ENCODE measurements at places on chromosomes 16 and 17. TPM values are rescaled to one million over a fixed set of nuclear protein-coding genes. Genes with fewer than 3 reads are reported as not detected.

The PRM2 gene
- not detected for total RNA-seq

The OR4D2 gene
- not detected for total RNA-seq

The HBQ1 gene
- total RNA-seq, result not detected

The CACNA1H gene
- 9.5 TPM for total RNA-seq

The GRIN2A gene
- total RNA-seq, result 1.8 TPM

The SCARF1 gene
- total RNA-seq, result 1.1 TPM

The HOXB6 gene
- not detected for total RNA-seq

DNA sequence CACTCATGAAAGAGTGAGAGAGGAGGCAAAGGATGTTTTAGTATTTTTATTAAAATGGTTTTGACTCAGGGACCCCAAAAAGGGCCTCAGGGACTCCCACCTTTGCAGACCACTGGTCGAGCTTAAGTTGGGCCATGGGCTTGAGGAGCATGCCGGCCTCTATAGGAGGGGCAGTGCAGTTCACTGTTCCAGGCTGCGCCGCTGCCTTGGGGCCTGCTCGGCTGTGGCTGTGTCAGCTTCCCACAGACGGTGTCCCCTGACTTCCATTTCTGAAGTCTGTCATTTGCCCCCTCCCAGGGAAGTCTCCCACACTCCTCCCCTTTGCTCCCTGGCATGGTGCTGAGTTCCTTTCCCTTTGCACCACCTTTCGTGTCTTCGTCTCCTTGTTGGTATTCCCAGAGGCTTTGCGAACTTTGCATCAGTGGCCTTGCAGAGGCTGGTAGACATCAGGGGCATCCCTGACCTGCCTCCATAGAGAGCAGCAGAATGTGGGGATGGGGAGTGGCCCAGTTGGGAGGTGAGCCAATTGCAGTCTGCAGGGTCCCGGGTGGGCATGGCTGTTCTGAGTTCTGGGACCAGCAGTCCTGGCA lies 17.1 kb downstream of the MPRIP start:
- DNase-seq, result no peak
- peaks cover 4% of the 10 kb centered on the region for H3K4me1 ChIP-seq
- H3K36me3 ChIP-seq, result no peaks in the 10 kb centered on the region
- no peak overlapping the region for H3K27ac ChIP-seq
- H3K4me3 ChIP-seq, result no peak overlapping the region

- peaks cover 20% of the 10 kb centered on the region for H3K4me1 ChIP-seq
- no peak for DNase-seq
- H3K36me3 ChIP-seq, result no peaks in the 10 kb centered on the region
- no peak overlapping the region for H3K27ac ChIP-seq
- no peak overlapping the region for H3K4me3 ChIP-seq
These were observed 28.6 kb downstream of the DCAKD start for GRCh38 chr17:45022655-45023339.

GRCh38 chr16:63415014-63415413 lies 1378.8 kb upstream of the CDH8 start:
- no peak for DNase-seq
- H3K27me3 ChIP-seq, result no peaks in the 10 kb centered on the region
- H3K4me3 ChIP-seq, result no peak overlapping the region
- H3K36me3 ChIP-seq, result no peaks in the 10 kb centered on the region
- peaks cover 4% of the 10 kb centered on the region for H3K4me1 ChIP-seq

DNA sequence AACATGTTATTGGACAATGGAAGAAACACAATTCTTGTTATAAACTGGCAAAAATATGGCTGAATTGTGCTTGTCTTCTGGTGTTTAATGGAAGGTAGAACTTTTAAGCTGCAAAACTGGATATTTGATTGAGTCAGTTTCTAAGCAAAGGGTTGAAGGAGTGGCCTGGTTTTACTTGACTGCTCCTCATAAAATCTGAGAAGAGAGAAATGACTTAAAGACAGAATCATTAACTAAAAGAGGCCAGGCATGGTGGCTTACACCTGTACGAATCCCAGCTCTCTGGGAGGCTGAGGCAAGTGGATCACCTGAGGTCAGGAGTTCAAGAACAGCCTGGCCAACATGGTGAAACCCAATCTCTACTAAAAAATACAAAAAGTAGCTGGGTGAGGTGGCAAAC lies 770.7 kb downstream of the CDH11 start:
- H3K36me3 ChIP-seq, result no peaks in the 10 kb centered on the region
- H3K27me3 ChIP-seq, result no peaks in the 10 kb centered on the region
- H3K27ac ChIP-seq, result no peak overlapping the region
- no peak for DNase-seq
- H3K4me3 ChIP-seq, result no peak overlapping the region

- no peaks in the 10 kb centered on the region for H3K36me3 ChIP-seq
- DNase-seq, result no peak
- H3K27ac ChIP-seq, result no peak overlapping the region
- H3K4me3 ChIP-seq, result no peak overlapping the region
- peaks cover 33% of the 10 kb centered on the region for H3K4me1 ChIP-seq
These were observed 119.1 kb downstream of the FTO start for GRCh38 chr16:53822936-53823529.

DNA sequence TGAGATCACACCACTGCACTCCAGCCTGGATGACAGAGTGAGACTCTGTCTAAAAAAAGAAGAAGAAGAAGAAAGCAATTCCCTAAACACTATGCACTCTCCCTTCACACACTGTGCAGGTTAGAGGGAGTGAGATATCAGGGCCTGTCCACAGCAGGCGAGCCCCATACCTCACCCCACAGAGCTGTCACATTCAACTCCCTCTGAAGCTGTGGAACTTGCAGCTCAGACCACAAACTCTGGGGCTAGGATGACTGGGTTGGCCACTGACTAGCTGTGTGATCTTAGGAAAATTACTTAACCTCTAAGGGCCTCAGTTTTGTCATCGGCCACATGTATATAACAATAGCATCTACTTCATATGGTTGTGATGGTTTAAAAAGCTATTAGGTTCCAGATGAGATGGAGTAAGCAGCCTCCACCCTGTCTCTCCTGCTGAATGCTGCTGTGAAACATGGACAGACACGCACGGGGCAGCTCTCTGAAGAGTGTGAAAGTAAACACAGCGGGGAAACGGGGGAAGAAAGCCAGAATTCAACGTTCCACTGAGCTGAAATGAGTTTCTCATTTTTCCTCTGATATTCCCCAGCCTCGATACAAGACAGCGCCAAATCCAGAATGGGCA lies 13.6 kb upstream of the PYY start:
- no peak overlapping the region for H3K27ac ChIP-seq
- no peaks in the 10 kb centered on the region for H3K4me1 ChIP-seq
- no peak for DNase-seq
- no peak overlapping the region for H3K4me3 ChIP-seq

DNA sequence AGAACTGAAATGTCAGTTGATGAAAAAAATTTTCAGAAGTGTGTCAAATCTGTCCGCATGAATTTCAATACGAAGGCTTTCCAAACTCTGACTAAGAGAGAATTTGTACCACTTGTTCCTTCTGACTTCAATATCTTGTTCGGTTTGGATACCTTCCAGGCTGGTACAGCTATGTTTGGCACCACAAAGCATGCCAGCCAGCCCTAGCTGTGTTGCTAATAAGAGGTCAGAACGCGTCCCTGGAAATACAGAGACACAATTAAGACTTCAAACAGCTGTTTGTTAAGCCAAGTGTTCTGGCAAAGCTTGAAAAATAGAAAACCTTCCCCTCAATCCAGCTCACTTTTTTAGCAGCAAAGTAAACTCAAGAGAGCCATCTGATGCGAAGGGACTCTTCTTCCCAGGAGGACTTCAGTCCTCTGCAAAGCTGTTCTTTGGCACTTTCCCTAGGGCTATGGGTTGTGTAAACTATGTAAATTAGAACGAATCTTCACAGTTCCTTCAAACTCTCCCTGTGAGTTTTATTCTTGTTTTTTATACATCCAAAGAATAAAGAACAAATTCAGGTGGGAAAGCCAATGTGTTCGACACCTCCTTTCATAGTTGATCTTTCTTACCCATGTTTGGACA lies 35.1 kb downstream of the GRB2 start:
- no peak for DNase-seq
- H3K4me1 ChIP-seq, result peaks cover 24% of the 10 kb centered on the region
- H3K27me3 ChIP-seq, result no peaks in the 10 kb centered on the region
- H3K36me3 ChIP-seq, result no peaks in the 10 kb centered on the region

DNA sequence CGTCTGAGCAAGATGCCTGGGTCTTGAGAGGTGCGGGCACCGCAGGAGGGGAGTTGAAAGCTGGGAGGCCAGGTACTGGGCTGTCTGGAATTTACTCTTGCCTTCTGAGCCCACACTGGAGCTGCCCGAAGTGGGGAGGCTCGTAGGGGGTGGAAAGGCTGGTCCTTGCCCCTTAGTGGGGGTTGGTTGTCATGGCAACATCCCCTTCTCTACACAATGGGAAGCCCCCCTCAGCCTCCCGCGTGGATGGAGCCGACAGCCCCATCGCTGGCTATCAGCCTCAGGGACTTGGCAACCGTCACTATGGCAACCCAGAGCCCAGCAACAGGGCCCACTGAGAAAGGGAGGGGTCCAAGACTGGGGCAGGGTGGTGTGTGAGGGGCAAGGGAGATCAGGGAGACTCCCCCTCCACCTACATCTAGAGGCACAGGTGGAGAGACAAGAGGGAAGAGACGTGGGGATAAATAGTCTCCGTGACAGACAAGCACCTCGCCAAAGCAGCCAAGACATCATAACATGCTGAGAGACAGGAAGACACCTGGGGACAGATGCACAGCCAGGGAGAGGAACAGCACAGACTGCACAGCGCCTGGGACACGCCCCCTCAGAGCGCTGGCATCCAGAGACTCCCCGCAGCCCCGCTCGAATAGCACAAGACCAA lies 5.3 kb upstream of the DNAH2 start:
- H3K27me3 ChIP-seq, result peaks cover 7% of the 10 kb centered on the region
- DNase-seq, result peak; percentile 77
- H3K4me1 ChIP-seq, result peaks cover 34% of the 10 kb centered on the region
- H3K4me3 ChIP-seq, result no peak overlapping the region
- no peaks in the 10 kb centered on the region for H3K36me3 ChIP-seq

GRCh38 chr16:29789775-29790182 lies 772 bp upstream of the KIF22 start:
- peak overlapping the region; percentile 95 for H3K4me3 ChIP-seq
- H3K27me3 ChIP-seq, result no peaks in the 10 kb centered on the region
- H3K36me3 ChIP-seq, result no peaks in the 10 kb centered on the region
- no peak for DNase-seq

GRCh38 chr17:20035501-20035900 lies 26.3 kb downstream of the SPECC1 start:
- no peaks in the 10 kb centered on the region for H3K27me3 ChIP-seq
- H3K4me3 ChIP-seq, result no peak overlapping the region
- DNase-seq, result no peak
- no peak overlapping the region for H3K27ac ChIP-seq
- no peaks in the 10 kb centered on the region for H3K36me3 ChIP-seq

DNA sequence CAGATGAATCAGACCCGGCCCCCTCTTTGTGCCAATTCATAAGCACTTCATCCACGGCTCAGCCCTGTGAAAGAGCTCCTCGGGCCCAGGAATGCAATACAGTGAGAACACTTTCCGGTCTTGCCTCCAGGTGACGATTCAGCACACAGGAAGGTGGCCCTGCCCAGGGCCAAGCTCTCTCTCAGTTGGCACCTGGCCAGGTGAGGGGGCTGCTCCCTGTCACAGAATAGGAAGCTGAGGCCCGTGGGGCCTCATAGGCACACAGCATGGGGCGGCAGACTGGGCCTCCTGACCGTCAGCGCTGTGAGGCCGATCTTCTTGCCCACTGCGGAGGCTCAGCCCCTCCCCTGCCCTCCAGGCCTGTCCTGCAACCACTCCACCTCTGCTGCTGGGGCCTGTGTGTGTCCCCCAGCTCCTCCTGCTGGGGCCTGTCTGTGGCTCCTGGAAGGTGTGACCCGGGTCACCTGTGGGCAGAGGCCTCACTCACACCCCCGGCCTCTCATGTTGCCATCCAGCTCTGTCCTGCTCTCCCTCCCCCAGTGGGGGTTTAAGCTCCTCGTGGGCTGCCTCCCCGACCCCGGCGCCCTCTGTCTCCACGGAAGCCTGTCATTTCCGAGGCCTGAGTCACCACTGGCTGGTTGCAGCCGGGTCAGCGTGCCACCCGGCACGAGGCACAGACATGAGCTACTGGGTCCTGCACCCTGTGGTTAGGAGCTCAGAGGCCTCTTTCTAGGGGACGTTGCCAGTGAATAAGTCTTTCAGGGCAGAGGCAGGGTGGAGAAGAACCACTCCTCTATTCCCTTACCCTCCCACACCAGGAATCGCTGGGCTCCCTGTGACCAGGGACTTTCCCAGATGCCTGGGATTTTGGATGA lies 114.4 kb downstream of the SEC14L1 start:
- H3K4me1 ChIP-seq, result peaks cover 13% of the 10 kb centered on the region
- no peaks in the 10 kb centered on the region for H3K27me3 ChIP-seq
- H3K36me3 ChIP-seq, result no peaks in the 10 kb centered on the region
- no peak overlapping the region for H3K27ac ChIP-seq

GRCh38 chr17:60351012-60351695 lies 40.8 kb downstream of the USP32 start:
- no peak for DNase-seq
- peaks cover 10% of the 10 kb centered on the region for H3K4me1 ChIP-seq
- no peaks in the 10 kb centered on the region for H3K36me3 ChIP-seq
- H3K27ac ChIP-seq, result no peak overlapping the region
- H3K4me3 ChIP-seq, result no peak overlapping the region
- no peaks in the 10 kb centered on the region for H3K27me3 ChIP-seq
